Left cardiac atrium (tissue), 4 donors: ENCODE measurements at places on chromosomes 2 and 18.
A peak's percentile ranks its signal among the peaks of the same experiment; 100 is the strongest.

GRCh38 chr18:22742409-22742808 lies 190.7 kb upstream of the RBBP8 start:
- DNase-seq, result no peak

GRCh38 chr2:155983845-155984244 lies 348.7 kb downstream of the NR4A2 start:
- no peak for DNase-seq

GRCh38 chr2:3398857-3399256 lies 19.4 kb downstream of the TRAPPC12 start:
- no peak for DNase-seq

DNA sequence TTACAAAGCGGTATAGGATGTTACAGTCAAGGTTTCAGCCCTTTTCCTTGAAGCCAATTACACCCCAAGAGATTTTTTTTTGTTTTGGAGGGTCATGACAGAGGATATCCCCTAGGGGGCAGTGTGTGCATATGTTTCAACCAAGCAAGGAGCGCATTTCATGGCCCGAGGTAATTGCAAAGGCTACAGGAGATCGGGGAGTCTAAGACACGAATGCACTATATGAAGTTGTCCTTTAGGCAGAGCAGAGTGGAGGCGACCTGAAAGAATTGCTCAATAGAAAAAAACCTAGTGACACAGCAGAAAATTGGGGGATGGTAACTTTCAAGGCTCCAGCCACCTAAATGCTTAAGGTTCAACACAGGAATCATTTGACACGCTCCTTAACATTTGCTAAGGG lies 219.8 kb upstream of the PARD3B start:
- DNase-seq, result peak; percentile 54

DNA sequence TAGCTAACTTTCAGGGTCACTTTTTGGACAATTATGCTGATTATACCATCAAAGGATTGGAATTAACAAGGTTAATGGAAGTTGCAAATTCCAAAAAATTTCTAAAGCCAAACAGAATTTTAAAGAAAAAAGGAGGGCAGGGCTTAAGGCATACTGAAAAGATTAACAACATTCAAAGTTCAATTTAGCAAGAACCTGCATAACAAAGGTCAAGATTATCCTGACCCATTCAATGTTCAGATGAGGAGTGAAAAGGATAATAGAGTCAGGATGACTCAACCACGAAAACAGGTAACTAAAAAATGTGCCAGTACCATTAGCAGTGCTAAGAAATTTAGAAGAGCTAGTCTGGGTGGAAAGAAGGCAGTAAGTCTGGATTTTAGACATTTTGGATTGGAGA lies 139.8 kb upstream of the HNMT start:
- no peak for DNase-seq

DNA sequence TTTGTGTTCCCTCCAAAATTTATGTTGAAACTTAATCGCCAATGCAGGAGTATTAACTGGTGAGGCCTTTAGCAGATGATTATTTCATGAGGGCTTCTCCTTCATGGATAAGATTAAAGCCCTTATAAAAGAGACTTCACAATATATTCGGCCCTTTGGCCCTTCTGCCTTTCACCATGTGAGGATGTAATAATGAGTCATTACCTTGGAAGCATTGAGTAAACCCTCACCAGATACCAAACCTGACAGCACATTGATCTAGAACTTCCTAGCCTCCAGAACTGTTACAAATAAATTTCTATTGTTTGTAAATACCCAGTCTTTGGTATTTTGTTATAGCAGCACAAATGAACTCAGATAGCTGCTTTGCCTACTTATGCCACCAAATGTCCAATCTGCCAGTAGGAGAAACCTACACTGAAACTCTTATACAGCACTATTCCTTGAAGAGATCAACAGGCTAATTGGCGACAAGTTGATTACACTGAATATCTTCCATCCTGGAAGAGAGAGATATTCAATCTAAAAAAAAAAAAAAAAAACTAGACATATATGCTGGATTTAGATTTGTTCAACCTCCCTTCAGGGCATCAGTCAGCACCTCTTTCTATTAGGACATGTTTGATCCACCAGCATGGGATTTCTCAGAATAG lies 125.9 kb upstream of the COL5A2 start:
- DNase-seq, result no peak

- no peak for DNase-seq
These were observed 88.1 kb upstream of the ASAP2 start for GRCh38 chr2:9118383-9118960.

GRCh38 chr18:63725682-63726480 lies 23.1 kb downstream of the SERPINB11 start:
- DNase-seq, result no peak

GRCh38 chr2:226692521-226693126 lies 107.0 kb downstream of the IRS1 start:
- no peak for DNase-seq

DNA sequence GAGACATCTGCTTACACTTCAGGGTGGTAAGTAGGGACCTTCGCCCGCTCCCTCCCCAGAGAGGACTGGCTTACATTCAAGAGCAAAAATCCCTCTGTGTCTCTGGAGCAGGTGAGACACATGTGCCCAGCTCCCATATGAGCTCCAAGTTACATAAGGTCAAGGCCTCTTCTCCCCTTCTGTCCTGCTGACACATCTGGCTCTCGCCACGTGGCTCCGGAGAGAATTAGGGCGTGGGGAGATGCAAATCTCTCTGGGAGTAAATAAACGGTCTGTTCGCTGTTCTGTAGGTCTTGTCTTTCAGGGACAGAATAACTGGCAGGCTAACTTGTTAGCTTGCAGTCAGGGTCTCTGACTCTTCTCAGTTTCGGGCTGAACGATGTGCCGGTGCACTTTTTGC lies 16.2 kb downstream of the MRO start:
- DNase-seq, result no peak

DNA sequence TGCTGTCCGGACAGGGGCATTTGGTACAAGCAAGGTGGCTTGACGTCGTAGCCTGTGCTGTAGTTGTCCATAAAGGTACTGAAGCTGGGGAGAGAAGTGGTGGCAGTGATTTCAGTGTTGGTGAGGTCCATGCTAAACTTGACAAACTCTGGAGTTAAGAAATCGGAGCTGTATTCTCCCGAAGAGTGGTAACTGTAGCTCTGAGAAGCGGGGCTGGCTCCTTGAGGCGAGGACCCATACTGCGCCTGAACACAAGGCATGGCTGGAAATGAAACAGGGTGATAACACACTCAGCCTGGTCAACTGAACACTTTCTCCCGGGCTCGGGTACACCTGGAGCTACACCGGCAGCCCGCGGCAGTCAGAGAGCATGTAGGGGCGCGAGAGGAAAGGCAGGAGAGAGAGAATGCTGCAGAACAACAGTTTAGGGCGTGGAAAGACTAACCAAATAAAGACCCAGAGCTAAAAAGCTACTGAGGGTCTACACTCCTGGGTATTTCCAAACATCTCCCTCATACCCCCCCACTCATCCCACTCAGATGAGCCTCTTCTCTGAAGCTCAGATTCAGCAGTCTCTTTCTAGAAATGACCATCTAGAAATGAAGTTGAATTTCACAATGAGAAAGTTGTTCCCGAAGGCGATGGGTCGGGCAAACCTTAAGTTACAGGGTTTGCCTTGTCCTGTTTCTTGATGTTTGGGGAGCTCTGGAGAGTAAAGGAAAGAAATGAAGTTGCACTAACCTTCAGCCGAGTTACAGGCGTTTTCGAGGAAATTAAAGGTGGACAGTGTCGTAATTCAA lies 2.4 kb downstream of the NR4A2 start:
- DNase-seq, result no peak

DNA sequence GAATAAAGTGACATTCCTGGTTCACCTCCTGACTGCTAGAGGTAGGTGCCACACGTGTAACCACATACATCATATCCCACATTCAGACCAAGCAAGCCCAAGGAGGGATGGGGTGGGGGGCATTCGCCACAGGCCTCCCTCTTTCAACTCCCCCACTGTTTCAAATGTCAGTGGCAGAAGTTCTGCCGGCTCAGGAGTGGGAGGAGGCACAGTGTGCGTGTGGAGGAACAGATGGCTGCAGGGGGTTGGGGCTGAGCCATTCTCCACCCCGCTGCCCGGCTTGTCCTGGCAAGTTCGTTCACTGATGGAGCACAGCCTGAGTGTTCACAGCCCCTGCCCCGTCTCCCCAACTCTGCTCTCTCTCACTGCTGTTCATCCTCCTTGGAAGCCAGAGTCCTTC lies 75.4 kb upstream of the TANC1 start:
- peak; percentile 21 for DNase-seq

DNA sequence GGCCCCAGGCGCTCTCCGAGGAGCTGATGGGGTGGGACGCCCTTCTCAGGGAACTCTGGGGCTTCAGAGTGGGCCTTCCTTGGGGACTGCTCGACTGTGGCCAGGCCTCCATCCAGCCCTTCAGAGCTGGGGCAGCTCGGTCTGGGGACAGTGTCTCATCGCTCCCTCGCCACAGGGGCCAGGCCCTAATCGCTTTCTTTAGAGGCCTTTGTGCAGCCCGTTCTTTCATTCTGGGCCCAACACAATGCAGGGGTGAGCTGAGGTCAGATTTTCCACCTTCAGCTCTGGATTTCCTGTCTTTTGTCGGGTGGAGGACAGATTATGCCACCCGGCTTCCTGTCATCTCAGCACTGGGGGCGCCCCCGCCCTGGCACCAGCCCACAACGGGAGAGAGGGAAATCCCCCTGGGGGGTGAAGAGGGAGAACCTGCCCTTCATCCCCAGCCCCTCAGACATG lies 25.2 kb downstream of the MYCN start:
- DNase-seq, result no peak

DNA sequence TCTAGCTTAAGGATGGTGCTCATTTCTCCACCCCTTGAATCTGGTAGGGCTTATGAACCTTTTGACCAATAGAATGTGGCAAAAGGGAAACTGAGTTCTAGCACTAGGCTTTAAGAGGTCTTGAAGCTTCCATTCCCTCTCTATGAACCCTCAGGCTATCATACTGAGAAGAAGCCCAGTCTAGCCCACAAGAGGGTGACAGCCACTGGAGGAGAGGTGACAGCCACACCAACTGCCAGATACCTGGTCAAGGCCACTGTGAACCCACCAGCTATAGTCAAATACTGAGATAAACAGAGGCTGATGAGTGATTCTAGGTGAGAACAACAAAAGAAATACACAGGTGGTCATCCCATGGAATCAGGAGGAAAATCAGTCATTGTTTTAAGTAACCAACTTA lies 37.6 kb downstream of the NCKAP5 start:
- no peak for DNase-seq

- no peak for DNase-seq
These were observed 122.2 kb downstream of the TANC1 start for GRCh38 chr2:159090514-159091201.

GRCh38 chr2:231409776-231410175 lies 14.3 kb downstream of the B3GNT7 start:
- no peak for DNase-seq

GRCh38 chr2:162370931-162371330 lies 27.0 kb downstream of the GCA start:
- DNase-seq, result no peak

GRCh38 chr2:168396131-168396530 lies 59.9 kb upstream of the CERS6 start:
- no peak for DNase-seq
